Activated CD4-positive, alpha-beta T cell treated with anti-CD3 and anti-CD28 coated beads, Interleukin-2, amount 50 U/mL, for 16 hours (primary cell): ENCODE measurements at places on chromosomes 16 and 17.
A peak's percentile ranks its signal among the peaks of the same experiment; 100 is the strongest.

GRCh38 chr17:39196808-39197291, 619 bp downstream of the CACNB1 start:
- DNase-seq, result peak; percentile 46

- DNase-seq, result no peak
Measured at GRCh38 chr17:54941285-54941684, 27.2 kb downstream of the COX11 start.

GRCh38 chr16:58025351-58026138, at the start of gene MMP15:
TSS of gene MMP15 (plus strand) at chr16:58025754. CDS start at chr16:58026351, 597 bp downstream.
- peak; percentile 46 for DNase-seq

- DNase-seq, result no peak
Measured at GRCh38 chr17:40547079-40547784, 18.0 kb downstream of the CCR7 start.

GRCh38 chr16:49914657-49915056, 58.7 kb upstream of the ZNF423 start:
- no peak for DNase-seq

GRCh38 chr16:89317729-89318429, 100.4 kb downstream of the ZNF778 start:
- no peak for DNase-seq

DNA sequence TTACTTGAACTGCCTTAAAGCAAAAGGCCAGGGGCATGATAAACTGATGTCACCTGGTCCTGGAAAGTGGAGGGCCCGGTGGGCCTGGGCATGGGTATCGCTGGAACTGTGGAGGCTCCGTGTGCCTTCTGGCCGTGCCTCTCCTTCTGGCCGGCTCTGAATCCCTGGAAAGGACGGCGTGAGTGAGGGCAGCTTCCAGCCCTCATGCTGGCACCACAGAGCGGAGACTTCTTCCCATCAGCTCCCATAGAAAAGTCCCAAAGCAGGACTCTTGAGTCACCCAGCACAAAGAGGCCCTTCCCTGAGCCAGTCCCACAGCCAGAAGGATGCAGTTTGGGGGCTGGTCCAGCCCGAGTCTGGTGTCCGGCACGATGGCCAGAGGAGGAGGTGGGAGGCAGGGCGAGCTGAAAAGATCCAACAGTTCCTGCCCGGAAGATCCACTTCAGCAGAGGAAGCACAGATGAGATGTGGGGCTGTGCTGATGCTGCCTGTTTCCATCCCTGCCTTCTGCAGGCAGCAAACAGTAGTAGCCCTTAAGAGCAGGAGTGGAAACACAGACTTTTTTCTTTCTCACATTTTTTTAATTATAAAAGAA, 7.8 kb downstream of the GAA start:
- no peak for DNase-seq

DNA sequence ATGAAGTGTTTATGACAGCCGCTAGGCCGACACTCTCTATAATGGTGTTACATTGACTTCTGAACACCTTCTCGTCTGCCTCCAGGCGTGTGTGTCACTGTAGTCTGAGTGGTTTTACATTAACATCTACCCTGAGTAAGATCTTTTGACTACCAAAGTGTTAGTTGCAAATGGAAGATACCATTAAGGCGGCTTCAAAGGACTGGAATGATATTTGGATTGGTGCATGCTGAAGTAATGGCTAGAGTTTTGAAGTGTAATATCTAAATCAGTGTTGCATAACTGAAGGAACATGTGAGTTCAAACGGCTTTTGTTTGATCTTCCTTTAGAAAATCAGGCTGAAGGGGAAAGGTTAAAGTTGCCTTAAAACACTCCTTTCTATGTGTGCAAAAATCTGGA, 52.2 kb downstream of the BCAS3 start:
- DNase-seq, result no peak

DNA sequence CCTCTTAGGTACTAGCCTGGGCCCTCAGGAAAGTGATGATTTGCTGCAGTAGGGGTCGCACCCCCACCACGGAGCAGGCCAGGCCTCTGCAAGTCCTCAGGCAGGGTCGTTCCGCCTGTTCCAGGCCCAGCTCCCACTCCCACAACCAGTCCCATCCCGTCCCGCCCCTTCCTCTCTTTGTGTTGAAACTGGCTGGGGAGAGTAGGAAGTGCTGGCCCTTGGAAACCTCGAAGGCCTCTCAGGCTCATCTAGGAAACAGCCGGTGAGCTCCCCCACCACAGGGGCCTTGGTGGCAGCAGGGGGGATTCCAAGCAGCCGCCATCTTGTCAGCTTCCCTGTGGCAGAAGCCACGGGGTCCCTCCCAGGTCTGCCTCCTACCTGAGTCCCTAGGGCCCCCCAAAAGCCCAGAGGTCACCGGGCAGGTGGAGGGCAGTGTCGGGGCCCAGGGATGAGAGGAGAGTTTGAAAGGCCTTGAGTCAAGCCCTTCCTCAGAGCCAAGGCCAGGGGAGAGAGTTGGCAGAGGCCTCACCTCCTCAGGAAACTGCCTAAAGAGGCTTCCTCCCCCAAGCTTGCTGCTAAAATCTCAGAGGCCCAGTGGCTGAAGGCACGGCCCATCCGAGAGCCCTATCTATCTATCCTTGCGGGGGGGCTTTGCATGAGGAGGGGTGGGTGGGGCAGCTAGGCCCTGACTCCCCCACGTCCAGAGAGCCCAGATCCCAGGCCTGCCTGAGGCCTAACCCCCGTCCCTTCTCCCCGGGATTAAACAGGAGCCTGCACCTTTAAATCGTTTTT, 22.2 kb downstream of the MMP15 start:
- DNase-seq, result no peak

DNA sequence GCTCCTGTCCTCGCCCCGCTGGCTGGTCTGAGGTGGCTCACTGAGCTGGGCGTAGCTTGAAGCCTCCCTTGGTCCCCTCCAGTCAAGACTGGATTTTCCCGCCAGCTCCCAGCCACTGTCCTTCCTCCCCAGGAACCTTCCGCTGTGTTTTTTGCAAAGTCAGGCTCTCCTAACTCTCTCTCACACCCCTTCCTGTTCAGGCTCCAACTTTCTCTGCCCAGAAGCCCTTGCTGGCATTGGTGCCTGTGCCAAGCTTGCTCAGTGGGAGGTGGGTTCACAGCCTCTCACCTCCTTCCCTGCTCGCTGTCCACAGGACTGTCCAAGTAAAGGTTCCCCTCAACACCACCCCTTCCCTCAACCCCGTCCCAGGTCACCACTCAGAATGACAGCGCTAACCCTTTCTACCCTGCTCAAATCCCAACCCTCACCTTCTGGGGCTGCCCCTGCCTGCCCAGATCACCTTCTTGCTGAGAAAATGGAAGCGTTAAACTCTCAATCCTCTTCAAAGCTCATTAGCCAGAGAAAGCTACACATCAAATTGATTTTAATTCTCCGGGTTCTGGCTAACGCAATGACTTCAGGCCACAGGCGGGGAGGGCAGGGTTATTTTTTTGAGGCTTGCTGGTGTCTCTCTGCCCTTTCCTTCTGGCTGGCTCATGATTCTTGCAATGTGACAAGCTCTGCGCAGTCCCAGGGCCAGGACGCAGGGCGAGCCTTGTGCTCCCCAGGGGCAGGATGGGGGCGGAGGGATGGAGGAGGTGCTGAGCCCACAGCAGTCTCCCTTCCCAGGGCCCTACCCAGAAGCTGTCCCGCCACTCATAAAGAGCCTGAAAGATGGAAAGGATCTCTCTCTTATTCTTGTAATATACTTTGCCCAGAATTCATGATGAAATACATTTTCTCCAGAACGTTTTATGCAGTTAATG, 357.2 kb upstream of the TNRC6C start:
- DNase-seq, result no peak

DNA sequence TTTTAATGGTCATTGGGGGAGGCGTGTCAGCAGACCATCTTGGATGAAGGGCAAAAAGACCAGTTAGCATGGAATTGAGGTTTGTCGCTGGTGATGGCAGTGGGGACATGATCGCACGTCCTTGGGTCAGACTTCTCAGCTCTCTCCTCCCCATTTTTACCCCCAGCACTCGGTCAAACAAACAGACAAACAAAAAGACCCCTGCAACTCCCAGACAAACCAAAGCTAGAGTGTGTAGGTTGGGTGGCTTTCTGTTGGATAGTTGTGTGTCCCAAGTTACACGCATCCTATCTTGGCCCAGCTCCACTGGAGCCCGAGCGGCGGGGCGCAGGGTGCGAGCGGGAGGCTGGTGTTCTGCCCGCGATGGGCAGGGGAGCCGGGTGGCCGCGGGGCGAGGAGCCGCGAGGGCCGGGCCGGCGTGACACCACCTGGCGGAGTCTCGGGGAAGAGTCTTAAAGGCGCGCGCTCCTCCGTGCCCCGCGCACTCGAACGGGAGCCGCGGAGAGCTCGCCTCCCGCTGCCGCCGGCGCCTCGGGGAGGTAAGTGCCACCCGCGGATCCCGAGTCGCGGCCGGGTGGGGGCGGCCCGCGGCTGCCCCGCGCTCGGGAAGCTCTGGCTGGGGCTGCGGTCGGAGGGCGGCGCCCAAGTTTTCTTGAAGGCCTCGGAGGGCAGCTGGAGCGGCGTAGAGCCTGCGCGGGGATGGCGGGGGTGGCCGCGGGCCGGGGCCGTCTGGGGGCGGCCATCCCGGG, 18.5 kb upstream of the NTN1 start:
- peak; percentile 12 for DNase-seq

GRCh38 chr17:63552211-63552610, 1.9 kb downstream of the DCAF7 start:
- no peak for DNase-seq

- DNase-seq, result no peak
Measured at GRCh38 chr16:81746566-81746965, 32.5 kb upstream of the PLCG2 start.

GRCh38 chr17:11298401-11298800, 57.4 kb downstream of the SHISA6 start:
- no peak for DNase-seq

DNA sequence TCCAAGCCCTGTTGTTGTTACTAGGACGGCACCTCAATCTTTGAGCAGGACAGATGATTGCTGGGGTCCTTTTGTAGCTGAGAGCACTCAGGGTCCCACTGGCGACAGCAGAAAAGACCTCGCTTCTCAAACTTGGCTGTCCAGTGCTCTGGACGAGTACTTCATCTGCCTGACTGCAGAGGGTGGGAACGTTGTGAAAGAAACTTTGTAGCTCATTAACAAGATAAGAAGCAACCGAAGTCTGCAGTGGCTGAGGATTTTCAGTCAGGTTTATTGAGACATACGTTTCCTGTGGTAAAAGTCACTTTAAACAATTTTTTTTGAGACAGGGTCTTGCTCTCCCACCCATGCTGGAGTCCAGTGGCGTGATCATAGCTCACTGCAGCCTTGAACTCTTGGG, 191.7 kb downstream of the PRKCB start:
- DNase-seq, result no peak

- DNase-seq, result no peak
Measured at GRCh38 chr17:55332296-55333041, 67.7 kb downstream of the HLF start.
